ENCODE measurements at places on chromosomes 5 and 9.

DNA sequence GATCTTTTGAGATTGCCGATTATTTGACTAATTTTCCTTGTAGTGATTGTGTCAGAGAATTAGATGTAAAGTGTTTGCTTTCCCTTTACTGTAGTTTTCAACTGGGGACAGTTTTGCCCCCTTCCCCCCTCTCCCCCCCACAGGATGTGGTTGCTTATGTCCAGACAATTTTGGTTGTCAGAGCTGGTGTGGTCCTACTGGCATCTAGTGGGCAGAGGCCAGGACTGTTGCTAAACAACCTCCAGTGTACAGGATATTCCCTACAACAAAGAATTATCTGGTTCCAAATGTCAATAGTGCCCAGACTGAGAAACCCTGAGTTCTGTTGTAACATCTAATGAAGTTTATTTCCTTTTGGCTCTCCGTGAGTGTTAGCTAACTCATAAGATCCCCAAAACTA, 20.0 kb downstream of the TMEFF1 start:
- no peak for DNase-seq

DNA sequence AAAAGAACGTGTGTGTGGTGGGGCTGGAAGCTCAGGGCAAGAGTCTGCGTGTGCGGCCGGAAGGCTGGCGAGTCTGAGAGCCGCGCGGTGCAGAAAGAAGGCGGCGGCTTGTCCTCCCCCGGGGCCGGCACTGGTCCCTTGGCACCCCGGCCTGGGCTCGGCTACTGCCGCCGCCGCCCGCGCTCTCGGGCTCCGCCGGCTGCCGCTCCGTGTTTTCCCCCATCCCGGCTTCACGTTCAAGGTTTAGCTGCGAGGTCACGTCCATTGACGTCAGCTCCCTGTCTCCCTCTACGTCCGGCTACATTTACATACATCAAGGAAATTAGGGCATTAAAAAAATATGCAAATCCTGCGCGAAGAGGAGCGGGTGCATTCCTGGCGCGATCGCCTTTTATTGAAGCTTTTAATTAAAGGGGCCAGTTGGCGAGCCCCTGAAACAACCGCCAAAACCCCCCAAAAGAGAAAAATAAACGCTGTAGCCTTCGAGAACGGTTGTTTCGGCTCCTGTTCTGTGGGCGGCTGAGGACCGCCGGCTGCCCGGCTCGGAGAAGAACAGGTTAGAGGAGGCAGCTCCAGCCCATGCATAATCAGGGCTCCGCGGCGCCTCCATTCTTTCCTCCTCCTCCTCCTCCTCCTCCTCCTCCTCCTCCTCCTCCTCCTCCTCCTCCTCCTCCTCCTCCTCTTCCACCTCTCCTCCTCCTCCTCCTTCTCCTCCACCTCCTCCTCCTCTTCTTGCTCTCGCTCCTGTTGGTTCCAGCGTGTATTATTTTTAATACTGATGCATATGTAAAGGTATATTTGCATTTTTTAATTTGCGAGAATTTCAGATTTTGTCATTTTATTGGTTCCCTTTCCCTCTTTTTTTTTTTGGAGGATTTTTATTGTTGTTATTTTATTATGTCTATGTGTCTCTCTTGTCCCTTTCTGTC, 207.0 kb downstream of the MEF2C start:
- peak; percentile 87 for DNase-seq

DNA sequence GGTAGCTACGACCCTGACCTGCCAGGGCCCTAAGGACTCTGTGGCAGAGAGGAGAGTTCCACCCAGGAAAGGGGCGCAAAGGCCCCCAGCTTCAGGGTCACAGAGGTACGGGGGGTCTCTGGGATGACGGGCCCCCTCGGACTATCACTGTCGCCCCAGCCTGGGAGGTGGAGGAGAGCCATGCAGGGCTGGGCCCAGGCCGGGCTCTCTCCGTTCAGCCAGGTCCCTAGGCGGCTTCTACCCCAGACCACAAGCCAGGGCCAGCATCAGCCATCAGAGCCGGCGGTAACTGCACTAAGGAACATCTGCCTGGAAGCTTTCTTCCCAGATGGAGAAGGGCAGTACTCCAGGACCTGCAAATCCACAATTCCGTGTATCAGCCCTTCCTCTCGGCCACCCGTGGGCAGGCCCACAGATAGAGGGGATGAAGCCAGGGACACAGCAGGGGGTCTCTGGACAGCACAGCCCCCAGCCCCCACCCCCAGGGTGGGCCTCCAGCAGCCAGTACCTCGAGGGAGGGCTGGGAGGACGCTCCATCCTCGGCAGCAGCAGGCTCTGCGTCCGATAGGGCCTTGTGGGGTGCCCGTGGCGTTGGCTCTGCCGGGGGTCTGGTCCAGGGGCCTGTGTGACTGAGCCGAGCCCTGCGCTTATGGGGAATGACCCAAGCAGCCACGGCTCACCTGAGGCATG, 38.4 kb downstream of the NACC2 start:
- no peak for DNase-seq

DNA sequence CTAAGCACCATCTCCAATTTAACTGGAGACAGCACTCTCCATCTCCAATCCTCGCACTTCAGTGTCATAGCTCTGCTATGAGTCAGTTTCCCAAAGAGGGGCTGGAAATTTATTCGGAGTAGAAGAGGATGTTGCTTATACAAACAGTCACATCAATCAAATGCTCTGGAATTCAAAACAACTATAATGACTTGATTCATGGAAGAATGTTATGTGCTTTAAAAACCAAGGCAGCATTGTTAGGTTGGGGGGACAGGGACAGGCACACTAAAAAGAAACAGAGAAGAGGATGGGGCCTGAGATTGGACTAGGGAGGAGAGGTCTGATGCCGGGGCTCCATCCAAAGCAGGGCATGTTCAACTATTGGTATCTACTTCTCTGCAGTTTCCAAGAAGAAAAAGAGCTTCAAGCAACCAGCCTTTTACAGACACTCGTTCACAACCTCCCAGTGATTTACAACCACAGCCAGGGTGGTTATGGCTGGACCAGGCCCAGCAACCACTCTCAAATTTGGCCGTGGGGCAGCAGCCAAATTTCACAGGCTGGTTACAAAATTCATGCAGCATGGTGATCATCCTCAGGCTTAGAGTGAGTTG, 117.5 kb upstream of the ZNF366 start:
- no peak for DNase-seq

- DNase-seq: no peak
Measured at GRCh38 chr5:176624938-176625337, 5.4 kb downstream of the SNCB start.

DNA sequence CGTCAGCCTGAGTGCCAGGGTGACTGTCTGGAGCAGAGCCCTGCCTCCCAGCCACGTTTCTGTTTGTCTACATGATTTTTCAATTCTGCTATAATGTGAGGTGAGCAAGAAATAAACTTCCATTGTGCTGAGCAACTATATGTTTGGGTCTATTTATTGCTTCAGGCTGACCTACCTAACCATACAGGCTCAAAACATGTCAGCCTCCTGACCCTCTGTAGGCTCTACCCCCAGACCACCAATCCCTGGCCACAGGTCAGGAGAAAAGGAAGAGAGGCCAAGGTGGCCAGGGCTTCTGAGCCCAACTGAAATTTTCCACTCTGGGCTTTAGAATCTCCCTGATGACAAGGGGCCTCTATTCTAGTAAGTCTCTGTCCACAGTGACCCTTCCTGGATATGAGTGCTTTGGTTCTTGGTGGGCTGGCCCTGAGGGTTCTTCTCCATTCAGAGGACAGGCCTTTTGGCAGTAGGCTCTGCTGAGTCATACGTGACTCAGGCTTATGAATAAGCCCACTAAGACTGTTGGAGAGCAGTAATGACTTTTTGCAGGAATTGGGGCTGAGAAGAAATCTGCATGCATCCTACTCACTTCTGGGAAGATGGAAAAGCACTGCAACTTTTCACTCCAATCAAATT, 117.2 kb upstream of the TBCA start:
- peak; percentile 69 for DNase-seq

GRCh38 chr5:89930591-89931392, 478.8 kb downstream of the CETN3 start:
- no peak for DNase-seq

DNA sequence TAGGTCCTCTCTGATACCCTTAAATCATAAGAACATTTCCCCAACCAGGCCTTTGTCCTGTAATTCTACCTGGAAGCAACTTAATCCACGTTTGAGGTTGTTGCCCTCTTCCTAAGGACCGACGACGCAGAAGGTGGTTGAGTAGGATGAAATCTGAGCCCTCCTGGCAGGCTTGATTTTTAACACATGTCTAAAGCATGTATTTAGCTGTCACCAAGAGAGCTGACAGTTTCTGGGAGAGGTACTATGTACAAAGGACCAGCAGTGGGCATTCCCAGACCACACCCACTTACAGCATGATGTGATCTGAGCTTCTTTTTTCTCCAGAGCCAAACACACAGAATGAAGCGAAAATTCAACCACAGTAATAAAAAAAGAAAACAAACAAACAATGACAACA, 260.9 kb downstream of the SH3GL2 start:
- peak; percentile 28 for DNase-seq

DNA sequence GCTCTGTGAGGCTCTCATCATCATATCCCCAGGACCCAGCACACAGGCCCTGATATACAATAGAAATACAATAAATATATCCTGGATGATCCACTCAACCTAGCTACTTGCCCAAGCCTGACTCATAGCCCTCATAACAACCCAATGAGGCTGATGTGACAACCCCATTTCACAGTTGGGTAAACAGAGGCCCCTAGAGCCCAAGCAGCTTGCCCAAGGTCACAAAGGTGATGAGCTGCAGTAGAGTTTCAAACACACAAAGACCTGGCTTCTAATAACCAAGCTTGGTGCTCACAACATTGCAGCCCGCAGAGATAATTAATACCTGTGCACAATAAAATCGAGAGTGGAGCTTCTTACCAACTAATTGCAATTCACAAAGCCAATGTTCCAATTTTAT, 3.2 kb upstream of the AKNA start:
- DNase-seq: no peak

- no peak for DNase-seq
Measured at GRCh38 chr5:116380621-116381020, 194.0 kb downstream of the SEMA6A start.

- no peak for DNase-seq
Measured at GRCh38 chr9:18596920-18597319, 123.0 kb downstream of the ADAMTSL1 start.

DNA sequence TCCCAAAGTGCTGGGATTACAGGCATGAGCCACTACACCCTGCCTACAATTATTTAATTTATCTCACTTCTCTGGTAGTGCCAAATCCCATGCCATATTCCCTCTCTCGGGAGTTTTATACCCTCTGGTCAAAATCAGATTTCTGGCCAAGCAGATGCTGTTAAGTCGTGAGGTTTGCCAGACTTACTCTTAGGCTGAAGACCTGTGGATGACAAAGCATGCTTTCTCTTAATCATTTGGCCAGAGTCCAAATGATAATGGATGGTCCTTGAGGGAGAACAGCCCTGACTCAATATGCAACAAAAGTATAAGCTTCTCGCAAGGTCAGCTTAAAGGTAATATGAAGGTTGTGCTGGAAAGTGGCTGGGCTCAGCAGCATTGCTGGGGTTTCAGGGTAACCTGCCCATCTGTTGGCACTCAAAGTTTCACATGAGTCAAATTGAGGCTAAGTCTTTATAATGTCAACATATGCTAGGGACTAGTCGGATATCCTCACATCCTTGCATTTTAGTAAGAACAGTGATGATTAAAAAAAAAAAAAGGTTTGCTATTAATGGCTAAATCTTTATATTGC, 280.1 kb downstream of the KIF4B start:
- DNase-seq: peak; percentile 98

DNA sequence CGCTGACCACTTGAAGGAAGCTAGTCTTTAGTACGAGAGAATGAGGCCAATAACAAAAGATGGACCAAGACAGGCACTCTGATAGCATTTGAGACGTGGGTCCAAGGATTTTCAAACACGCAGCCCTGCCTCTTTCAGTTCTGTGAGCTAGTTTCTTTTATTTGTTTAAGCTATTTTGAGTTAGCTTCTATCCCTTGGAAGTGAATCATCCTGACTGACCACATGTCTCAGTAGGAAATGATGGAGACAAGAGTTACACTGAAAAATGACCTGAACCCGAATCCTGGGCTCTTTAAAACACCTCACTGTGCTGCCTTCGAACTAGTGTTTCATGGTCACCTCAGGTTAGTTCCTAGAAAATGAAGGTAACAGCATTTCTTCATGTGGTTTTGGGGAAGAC, 9.9 kb downstream of the TEK start:
- no peak for DNase-seq

DNA sequence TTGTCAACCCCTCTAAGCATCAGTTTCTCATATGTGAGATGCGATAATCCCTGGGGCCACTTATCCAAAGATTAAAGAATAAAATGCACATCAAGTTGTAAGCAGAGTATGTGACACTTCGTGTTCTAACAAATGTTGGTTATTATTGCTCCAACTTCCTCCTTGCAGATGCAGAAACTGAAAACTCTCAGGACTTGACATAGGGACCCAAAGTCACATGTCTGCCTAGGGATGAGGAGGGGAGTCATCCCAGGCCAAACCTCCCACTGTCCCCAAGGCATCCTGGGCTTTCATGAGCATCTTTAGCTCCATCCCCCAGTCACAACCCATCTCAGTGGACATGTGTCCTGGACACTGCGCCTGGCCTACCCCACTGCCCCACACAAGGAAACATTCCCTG, 27.5 kb upstream of the SYK start:
- no peak for DNase-seq

GRCh38 chr5:3356016-3356415, 239.6 kb upstream of the IRX1 start:
- no peak for DNase-seq

- no peak for DNase-seq
Measured at GRCh38 chr9:110125207-110125751, 82.7 kb downstream of the C9orf152 start.

GRCh38 chr5:6403416-6403815, 25.1 kb upstream of the MED10 start:
- no peak for DNase-seq

- no peak for DNase-seq
Measured at GRCh38 chr5:175383350-175383749, 60.6 kb downstream of the DRD1 start.

DNA sequence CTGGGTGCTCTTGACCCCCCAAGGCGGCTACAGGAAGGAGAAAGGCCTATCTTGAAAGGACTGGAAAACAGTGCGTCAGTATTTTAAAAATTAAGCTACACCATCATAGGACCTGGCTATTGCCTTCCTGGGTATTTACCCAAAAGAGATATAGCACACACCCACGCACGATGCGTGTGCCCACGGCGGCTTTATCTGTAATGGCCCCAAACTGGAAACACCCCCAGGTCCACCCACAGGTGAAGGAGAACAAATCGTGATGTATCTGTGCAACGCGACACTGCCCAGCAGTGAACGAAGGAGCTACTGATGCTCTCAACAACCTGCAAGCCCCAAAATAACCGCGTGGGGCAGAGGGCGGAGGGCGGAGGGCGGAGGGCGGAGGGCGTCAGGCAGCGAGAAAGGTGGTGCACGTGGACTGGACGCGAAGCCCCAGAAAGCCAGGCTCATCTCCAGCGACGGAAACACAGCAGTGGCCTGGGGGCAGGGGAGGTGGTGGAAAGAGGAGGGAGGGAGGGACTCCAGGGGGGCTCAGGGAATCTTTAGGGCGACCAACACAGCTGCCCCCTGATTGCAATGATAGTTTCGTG, 12.4 kb upstream of the PTGDS start:
- no peak for DNase-seq

GRCh38 chr5:53381-54174, 38.4 kb upstream of the PLEKHG4B start:
- peak; percentile 45 for DNase-seq
